ENCODE measurements at places on chromosomes 16 and 17.

- no peak overlapping the region for H3K4me3 ChIP-seq
- no peak for DNase-seq
- no peaks in the 10 kb centered on the region for H3K36me3 ChIP-seq
- no peaks in the 10 kb centered on the region for H3K4me1 ChIP-seq
- no peaks in the 10 kb centered on the region for H3K27me3 ChIP-seq
These were observed 16.2 kb upstream of the TNRC6C start for GRCh38 chr17:77942112-77942988.

DNA sequence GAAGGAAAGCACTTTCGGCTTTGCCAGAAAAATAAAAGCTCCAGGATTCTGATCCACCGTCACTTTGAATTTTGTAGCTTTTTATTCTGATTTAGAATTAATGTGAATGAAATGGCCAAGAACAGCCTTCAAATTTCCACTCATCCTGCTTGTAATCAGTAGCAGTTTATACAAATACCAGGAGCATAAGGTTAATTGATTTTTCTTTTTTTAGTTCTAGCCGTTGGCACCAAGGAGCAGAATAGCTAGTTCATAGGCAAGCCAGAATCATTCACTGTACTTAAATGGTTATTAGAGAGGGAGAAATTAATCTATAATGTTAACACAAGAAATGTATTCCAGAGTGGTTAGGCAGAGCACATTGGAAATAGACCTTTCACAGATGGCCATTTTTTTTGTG is 41.1 kb upstream of the CACNG5 start:
- H3K4me1 ChIP-seq, result peaks cover 6% of the 10 kb centered on the region
- DNase-seq, result no peak
- no peak overlapping the region for H3K27ac ChIP-seq
- H3K27me3 ChIP-seq, result no peaks in the 10 kb centered on the region

DNA sequence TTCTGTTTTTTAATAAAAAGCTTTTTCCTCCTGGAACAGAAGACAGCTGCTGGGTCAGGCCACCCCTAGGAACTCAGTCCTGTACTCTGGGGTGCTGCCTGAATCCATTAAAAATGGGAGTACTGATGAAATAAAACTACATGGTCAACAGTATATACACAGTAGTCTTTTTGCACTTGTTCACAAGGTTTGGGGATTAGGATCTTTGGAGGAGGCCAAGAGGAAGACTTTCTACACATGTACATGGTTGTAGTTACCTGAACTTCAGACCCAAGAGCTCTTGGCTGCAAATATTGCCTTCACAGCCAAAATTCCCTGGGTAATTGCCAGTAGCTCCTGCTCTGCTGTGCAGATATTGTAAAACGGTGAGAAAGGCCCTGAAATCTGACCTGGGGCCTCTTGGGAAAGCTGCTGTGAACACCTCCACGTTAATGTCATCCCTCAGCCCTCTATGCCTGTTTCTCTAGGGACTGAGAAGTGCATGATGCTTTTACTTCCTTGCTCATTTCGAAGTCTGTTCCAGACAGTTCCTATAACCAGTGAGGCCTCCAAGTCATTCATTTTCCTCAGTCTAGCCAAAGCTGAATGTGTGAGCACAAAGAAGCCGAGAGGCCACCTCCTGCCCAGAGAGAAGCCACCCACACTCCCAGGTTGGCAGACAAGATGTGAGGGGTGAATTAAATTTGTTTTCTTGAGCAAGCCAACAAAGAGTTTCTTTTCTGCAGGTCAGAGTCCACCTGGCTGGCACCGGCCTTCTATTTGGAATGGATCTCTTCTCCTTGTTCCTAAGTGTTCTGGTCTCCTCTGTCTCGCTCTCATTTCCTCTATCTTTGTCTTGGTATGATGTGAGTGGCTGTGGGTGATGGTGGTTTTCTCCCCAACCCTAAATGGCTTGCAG is 15.9 kb downstream of the ANKRD40 start:
- no peak for DNase-seq
- no peak overlapping the region for H3K4me3 ChIP-seq
- peaks cover 4% of the 10 kb centered on the region for H3K4me1 ChIP-seq
- no peak overlapping the region for H3K27ac ChIP-seq
- no peaks in the 10 kb centered on the region for H3K27me3 ChIP-seq
- H3K36me3 ChIP-seq, result peaks cover 22% of the 10 kb centered on the region

- H3K36me3 ChIP-seq, result peaks cover 28% of the 10 kb centered on the region
- no peaks in the 10 kb centered on the region for H3K27me3 ChIP-seq
- peak overlapping the region; percentile 21 for H3K27ac ChIP-seq
- peaks cover 12% of the 10 kb centered on the region for H3K4me1 ChIP-seq
These were observed 93.3 kb downstream of the HELZ start for GRCh38 chr17:67151717-67152116.

DNA sequence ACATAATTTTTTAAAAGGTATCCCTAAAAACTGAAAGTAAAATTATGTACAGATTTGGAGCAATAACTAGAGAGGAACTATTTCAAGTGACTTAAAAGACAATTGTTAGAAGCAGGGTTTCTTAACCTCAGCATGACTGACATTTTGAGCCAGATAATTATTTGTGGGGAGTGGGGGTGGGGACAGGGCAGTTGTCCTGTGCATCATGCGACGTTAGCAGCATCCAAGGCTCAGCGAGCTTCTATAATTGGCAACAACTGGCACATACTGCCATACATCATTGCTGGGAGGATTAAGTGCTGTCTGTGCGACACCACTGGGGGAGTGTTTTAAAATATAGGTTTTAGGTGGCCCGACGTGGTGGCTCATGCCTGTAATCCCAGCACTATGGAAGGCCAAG is 27.1 kb downstream of the GABARAPL2 start:
- peaks cover 27% of the 10 kb centered on the region for H3K36me3 ChIP-seq
- no peak overlapping the region for H3K4me3 ChIP-seq
- H3K4me1 ChIP-seq, result peaks cover 14% of the 10 kb centered on the region
- H3K27me3 ChIP-seq, result no peaks in the 10 kb centered on the region
- no peak for DNase-seq

GRCh38 chr17:66675991-66676371 is 158.9 kb upstream of the CACNG5 start:
- H3K4me3 ChIP-seq, result no peak overlapping the region
- no peak for DNase-seq
- H3K27ac ChIP-seq, result no peak overlapping the region

GRCh38 chr16:48963306-48963705 is 318.3 kb downstream of the CBLN1 start:
- DNase-seq, result no peak
- H3K4me1 ChIP-seq, result no peaks in the 10 kb centered on the region
- no peak overlapping the region for H3K27ac ChIP-seq
- H3K36me3 ChIP-seq, result no peaks in the 10 kb centered on the region
- no peaks in the 10 kb centered on the region for H3K27me3 ChIP-seq
- no peak overlapping the region for H3K4me3 ChIP-seq

- H3K27ac ChIP-seq, result no peak overlapping the region
- H3K4me1 ChIP-seq, result peaks cover 41% of the 10 kb centered on the region
- H3K4me3 ChIP-seq, result no peak overlapping the region
- no peak for DNase-seq
- H3K27me3 ChIP-seq, result no peaks in the 10 kb centered on the region
- no peaks in the 10 kb centered on the region for H3K36me3 ChIP-seq
These were observed 16.3 kb downstream of the CYB561 start for GRCh38 chr17:63429766-63430165.

DNA sequence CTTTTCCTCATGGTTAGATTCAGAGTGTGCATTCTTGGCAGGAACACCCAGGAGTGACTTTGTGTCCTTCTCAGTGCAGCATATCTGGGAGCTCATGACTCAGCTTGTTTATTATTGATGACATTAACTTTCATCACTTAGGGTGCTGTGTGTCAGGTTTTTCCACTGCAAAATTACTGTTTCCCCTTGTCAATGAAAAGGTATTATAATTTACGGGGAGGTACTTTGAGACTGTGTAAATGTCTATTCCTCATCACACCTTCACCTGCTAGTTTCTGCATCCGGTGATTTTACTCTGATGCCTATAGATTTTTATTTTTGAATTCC is 50.5 kb downstream of the WWP2 start:
- H3K27me3 ChIP-seq, result no peaks in the 10 kb centered on the region
- peaks cover 19% of the 10 kb centered on the region for H3K36me3 ChIP-seq
- no peak for DNase-seq
- H3K4me3 ChIP-seq, result no peak overlapping the region

DNA sequence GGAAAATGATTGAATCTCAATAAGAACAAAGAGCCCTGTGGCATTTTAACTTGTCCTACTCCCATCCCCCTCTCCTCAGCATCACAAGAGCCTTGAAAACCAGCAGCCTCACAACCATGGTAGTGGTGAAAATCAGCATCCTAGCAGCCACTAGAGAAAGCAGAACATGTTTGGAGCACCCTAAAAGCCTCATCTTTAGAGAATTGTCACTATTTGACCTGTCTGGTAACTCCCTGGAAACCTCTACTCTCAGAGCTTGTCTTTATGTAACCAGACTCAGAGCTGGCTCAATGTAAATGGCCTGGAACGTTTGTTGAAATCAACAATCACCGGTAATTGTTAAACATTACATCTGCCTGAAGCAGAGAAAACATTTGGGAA is 70.8 kb downstream of the MMD start:
- H3K4me1 ChIP-seq, result peaks cover 6% of the 10 kb centered on the region
- DNase-seq, result no peak
- no peaks in the 10 kb centered on the region for H3K36me3 ChIP-seq
- no peak overlapping the region for H3K4me3 ChIP-seq
- H3K27me3 ChIP-seq, result peaks cover 6% of the 10 kb centered on the region
- no peak overlapping the region for H3K27ac ChIP-seq
